NCI-H1092 (cell line): ENCODE measurements at places on chromosomes 4 and X.

- no peak for DNase-seq
Observed at GRCh38 chrX:44280116-44280515, 63.4 kb downstream of the EFHC2 start.

GRCh38 chrX:640641-641040 lies 10.1 kb downstream of the SHOX start:
- DNase-seq = no peak

GRCh38 chrX:123184866-123185276 lies 793 bp downstream of the GRIA3 start:
- DNase-seq = no peak

GRCh38 chrX:109622270-109622669 lies 2.7 kb downstream of the KCNE5 start:
- DNase-seq = no peak

GRCh38 chrX:6904156-6904555 lies 243.4 kb upstream of the STS start:
- no peak for DNase-seq

- no peak for DNase-seq
Observed at GRCh38 chrX:75118296-75118695, 37.8 kb downstream of the ABCB7 start.

GRCh38 chr4:26084414-26084813 lies 170.4 kb downstream of the SMIM20 start:
- DNase-seq = no peak

DNA sequence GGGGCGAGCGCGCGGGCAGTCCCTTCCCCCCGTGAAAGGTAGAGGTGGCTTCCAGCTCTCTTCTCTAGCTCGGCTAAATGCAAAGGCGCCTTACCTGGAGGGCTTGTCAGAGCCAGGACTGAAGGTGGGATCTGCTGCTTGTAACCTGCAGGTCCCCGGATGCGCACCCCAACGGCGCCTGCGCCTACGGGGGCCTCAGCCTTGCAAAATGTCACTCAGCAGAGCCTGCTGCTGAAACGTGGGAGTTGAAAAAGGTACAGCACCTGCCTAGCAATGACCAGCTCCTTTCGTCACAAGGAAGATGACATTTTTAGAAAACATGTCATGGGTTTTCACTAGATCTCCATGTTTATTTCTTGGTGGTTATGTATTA lies 583 bp downstream of the ABHD18 start:
- DNase-seq = peak; percentile 26

GRCh38 chr4:73744203-73744602 lies 3.8 kb downstream of the CXCL8 start:
- DNase-seq = no peak

GRCh38 chr4:23819041-23819511 lies 70.8 kb downstream of the PPARGC1A start:
- DNase-seq = no peak

- no peak for DNase-seq
Observed at GRCh38 chr4:102352781-102353180, 7.5 kb upstream of the SLC39A8 start.
